RPMI7951 (cell line): ENCODE measurements at places on chromosomes 5 and 9.

DNA sequence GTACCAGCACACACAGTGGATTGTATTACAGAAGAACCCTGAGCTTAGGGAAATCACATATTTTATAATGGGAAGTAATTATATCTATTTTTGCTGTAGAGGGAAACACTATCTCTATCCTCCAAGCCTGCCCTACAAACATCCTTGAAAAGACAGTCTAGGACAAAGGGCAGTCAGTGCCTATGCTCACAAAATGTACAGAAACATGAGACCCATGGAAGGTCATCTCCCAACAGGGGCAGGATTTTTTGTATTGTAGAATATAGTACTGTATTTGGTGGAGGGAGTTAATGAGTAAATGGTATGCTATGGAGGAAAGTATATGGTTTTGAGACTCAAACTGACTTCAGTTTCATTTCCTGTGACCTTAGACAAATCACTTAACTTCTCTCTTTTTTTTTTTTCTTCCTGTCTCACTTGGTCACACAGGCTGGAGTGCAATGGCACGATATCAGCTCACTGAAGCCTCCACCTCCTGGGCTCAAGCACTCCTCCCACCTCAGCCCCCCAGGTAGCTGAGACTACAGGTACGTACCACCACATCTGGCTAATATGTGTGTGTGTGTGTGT lies 5.8 kb upstream of the RAB14 start:
- no peak for DNase-seq

DNA sequence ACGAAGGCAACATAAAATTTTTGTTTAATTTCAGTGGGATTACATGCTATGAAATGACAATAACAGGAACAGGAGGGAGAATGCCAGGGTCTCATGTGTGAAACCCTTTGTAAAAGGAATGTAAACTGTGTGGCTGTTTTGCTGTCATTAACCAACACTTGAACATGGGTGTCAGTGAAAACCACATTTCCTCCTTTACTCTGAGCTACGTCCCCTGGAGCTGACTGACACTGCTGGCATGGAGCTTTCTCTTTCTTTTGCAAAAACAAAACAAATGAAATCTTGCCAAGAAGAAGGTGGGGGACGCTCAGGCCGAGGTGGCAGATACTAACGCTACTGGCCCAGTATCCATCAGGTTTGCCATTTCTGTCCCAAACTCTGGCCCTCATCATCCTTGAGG lies 121.4 kb downstream of the DMRT2 start:
- no peak for DNase-seq

- no peak for DNase-seq
Observed at GRCh38 chr5:128300181-128300580, 216.6 kb downstream of the SLC12A2 start.

DNA sequence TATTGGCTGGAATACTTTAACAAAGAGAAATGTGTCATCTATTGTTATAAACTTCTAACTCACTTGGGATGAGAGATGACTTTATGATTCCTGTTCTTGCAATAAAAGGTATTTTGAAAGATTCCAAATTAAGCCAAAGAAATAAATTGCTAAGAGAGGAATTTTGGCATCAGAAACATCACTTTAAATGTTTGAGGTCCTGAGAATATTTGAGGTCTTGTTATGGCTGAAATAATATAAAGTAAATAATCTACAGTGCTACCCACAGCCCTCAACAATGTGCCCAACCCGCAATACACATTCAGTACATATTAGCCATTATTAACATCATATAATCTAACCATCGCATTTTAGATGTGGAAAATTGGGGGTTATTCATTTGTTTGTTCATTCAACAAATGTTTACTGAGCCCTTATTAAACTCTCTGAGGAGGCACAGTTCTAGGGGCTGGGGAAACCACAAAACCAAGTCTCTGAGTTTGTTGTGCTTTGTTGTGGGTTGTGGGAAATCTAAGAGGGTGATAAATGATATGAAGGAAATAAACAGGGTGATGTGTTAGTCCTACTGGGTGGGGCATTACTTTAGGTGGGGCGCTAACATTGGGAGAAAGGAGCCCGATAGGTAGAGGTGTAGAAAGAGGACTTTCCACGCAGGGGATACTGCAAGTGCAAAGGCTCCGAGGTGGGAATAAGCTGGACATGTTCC lies 135.2 kb upstream of the CLINT1 start:
- DNase-seq = no peak

DNA sequence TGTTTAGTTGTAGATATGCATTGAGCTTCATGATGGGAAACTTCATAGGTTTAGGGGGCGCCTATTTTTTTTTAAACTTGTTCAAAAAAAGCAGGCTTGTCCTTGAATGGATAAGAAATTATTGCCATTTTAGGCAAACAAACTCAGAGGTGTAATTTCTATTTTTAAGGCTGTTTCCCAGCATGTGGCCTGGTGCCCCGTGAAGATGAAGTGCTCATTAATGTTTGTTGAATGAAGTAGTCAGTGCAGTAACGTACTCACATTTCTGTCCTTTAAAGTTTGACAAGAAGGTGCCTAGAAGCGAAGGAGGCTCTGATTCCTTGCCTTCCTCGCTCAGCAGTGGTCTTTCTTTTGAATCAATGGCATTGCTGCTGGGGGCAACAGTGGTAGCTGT lies 54.3 kb downstream of the ZNF618 start:
- DNase-seq = no peak

DNA sequence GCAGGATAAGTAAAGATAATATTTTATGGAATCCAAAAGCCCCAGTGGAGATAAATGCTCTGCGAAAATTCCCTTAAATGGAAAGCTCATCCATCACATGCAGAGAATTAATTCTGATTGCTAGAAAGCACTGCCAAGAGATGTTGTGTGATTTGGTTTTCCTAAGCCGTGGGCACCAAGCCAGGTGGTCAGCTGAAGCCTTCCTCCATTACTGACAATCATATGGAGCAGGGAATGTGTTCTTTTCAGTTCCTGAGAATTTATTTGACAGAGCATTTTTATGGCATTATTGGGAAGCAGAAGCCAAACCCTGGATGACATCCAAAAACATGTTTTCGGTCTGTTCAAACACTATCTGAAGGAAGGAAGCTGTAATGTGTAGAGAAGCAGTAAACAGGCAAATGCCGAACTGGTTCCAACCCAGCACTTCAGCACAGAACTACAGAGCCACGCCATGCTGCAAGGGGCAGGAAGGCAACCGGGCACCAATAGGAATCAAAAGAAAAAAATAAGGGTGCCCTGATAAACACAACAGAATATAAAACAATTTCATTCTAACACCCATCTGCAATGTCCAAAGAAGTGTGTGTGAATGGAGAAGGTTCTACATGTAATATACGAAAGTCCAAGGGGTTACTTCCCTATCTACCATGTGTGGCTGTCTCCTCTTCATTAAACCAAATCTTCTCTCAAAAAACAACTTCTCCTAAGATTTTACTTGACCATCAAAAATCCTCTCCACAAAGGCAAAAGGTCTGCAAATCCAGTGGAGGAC lies 12.3 kb downstream of the ARSB start:
- peak; percentile 9 for DNase-seq

GRCh38 chr5:65866837-65867521 lies 59.4 kb upstream of the ERBIN start:
- DNase-seq = no peak

GRCh38 chr5:121296356-121296755 lies 555.3 kb upstream of the FTMT start:
- DNase-seq = no peak

DNA sequence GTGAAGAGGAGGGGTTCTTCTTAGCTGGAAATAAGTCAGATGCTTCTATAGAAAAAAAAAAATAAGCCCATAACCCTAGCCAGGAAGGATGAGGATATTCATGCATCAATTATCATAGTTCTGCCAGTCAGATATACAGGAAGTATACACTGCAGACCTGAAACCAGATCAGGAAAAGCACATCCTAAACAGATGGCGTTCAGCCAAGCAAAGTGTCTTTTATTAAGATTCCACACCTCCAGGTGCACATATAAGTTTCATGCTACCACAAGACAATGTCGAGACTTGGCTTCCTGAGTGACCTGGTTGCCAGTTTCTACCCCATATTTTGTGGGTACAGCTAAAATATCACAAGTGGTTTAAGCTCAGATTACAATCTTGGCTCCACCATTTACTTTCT lies 108.3 kb downstream of the CETN3 start:
- no peak for DNase-seq

- DNase-seq = no peak
Observed at GRCh38 chr5:6107675-6108539, 270.4 kb downstream of the MED10 start.

- DNase-seq = no peak
Observed at GRCh38 chr9:126854734-126855133, 5.7 kb upstream of the ZBTB34 start.

DNA sequence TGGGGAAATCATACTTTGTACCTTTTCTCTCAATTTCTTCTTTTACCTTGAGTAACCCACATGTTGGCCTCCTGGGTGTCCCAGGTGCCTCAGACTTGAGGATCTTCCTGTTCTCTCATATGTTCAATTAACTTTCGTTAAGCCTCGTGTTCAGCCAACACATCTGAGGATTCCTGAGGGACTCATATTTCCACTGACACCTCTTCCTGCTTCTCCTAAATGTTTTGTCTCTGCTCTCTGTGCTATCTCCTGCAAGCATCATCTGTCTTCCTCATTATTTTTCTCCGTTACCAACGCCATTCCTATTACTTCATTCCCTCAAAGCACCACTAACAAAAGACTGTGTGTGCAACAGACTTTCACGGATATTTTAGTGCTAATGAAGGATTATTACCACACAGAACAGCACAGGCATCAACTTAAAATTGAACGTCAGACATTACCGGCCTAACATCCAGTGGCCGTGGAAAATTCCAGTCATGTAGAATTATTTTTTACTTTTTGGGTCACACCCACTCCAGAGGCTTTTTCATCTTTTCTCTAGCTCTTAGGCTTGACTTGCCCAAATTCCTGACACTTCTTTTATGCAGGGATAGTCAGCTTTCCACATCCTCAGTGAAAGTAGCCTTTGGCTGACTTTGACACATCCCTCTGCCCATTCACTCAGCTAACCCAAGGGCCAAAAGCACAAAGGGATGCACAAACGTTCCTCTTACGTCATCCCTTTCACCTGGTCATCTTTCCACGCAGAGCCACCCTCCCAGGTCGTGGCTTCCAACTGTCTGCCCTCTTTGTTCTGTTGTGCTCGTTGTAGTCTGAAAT lies 46.0 kb upstream of the OSMR start:
- no peak for DNase-seq

- no peak for DNase-seq
Observed at GRCh38 chr5:170010595-170010994, 30.3 kb upstream of the INSYN2B start.

DNA sequence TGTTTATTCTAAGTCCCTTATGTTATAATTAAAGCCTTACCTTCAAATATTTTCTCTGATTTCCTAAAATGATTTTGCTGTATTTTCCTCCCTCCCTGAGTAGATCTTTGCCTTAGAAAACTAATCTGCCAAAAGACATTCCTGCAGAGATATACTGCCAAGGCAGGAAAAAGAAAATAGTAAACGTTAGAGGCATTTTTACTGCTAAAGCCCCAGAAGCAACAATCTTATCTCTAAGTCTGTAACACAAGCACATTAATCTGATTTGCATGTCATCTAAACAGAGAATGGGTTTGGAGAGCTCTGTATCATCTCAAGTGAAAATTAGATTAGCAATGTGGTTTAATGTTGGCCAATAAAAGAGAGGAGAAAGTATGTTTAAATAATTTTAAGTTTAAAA lies 847.7 kb downstream of the MAT2B start:
- no peak for DNase-seq

DNA sequence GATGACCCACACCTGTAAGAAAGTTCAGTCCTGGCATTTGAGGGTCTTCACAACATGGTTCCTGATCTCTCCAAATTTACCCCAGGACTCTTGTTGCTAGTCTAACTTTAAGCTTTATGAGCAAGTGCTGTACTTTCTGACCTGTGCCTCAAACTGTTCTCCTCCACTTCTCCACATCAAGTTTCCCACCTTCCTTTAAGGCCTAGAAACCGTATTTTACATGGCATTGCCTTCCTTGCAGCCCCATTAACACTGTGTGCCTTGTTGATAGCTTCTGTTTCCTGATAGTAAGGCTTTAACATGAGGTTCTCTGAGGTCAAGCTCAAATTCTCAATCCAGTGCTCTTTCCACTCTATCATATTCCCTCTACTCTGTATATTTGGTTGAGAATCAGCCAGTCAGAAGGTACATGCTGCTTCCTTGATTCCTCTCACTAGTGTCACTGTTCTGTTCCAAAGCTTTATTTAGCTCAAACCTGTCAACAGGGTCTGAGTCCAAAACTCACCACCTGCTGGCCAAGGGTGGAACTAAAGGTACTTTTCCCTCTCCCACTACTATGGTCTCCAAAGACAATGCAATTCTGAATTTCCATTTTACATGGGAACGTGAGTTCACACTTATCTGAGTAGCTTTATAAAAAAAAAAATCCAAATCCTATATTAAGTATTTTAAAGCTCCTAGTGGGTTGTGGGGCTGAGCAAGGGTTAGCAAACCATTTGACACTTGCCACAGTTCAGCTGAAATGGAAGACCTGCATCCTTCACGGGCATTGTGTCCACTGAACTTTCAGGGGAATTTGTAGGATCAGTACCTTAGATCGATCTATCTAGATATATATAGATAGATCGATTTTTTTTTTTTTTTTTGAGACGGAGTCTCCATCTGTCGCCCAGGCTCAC lies 21.1 kb downstream of the VCP start:
- DNase-seq = peak; percentile 41

DNA sequence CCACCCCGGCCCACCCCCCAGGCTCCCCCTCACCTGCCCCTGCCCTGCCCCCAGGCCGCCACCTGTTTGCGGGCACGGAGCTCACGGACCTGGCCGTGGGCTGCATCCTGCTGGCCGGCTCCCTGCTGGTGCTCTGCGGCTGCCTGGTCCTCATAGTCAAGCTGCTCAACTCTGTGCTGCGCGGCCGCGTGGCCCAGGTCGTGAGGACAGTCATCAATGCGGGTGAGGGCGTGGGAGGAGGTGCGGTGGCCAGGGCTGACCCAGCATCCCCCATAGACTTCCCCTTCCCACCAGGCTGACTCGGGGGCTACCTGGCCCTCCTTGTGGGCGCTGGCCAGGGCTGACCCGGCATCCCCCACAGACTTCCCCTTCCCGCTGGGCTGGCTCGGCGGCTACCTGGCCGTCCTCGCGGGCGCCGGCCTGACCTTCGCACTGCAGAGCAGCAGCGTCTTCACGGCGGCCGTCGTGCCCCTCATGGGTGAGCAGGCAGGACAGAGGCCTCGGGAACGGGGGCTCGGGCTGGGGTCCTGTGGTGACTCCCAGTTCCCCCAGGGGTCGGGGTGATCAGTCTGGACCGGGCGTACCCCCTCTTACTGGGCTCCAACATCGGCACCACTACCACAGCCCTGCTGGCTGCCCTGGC lies 3.5 kb downstream of the SLC34A3 start:
- DNase-seq = no peak

DNA sequence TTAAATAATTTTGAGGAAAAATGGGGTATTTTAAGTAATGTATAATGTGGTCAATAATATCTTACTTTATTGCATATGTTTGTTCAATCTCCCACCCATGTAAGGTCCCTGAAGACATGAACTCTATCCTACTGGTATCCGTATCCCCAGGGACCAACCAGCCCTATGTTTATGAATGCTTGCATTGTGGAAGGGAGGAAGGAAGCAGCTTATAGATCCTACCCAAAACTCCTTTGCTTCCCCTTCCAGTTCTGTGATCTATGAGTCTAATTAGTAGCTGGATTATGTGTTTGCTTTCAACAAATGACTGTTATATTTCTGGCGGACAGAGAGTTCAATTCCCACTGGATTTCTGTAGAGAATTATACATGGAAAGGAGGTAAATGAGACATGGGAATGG lies 45.6 kb downstream of the CNTRL start:
- DNase-seq = no peak
